ENCODE measurements at places on chromosomes 4 and X.

- no peak for DNase-seq
These were observed 45.2 kb upstream of the DACH2 start for GRCh38 chrX:86103061-86103460.

DNA sequence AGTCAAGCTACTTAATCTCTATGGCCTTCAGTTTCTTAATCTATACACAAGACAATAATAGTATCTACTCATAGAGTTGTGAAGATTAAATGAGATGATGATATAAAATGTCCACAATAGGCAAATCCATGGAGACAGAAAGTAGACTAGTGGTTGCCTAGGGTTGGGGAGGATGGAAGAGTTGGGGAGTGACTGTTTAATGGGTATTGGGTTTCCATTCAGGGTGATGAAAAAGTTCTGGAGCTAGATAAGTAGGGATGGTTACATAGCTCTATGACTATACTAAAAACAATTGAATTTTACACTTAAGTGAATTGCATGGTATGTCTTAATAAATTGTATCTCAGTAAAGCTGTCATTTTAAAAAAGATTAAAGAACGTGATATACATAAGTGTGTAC is 35.7 kb downstream of the BCORL1 start:
- no peak for DNase-seq

GRCh38 chr4:136055360-136055759 is 1476.9 kb downstream of the PCDH18 start:
- no peak for DNase-seq

DNA sequence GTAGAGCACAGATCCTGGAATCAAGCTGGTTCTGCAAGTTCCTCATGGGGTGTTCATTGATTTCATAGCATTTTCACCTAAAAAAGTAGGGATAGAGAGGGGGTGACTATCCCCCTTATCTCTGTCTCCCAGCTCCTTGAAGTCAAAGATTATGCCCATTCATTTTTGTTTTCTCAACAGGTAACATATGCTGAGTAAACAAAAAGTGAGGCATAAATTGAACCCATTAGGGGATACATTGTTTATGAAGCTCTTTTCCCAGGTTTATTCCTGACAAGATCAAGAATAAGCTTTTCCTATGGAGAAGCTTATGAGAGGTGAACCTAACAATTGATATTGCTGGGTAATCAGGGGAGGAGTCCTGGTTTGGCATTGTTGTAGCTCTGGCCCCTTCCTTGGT is 9.2 kb upstream of the ANAPC4 start:
- no peak for DNase-seq

GRCh38 chrX:150229481-150229880 is 133.6 kb upstream of the MAMLD1 start:
- no peak for DNase-seq

DNA sequence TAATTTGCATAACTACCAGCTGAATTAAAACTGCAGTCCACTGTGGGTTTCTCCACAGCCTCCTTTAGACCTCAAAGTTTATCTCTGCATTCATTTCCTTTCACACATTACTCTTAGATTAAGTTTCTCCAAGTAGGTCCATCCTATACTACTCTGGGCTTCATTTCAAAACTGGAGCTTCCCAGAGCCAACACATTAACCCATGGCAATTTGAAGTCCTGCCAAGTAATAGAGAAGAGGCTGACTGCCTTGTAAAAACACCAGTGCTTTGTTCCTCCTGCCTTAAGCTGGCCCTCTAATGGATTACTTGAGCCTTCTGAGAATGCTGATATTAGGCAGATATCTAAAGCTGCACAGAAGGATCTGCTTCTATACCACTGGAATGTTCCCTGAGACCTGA is 997.2 kb upstream of the SLIT2 start:
- no peak for DNase-seq

DNA sequence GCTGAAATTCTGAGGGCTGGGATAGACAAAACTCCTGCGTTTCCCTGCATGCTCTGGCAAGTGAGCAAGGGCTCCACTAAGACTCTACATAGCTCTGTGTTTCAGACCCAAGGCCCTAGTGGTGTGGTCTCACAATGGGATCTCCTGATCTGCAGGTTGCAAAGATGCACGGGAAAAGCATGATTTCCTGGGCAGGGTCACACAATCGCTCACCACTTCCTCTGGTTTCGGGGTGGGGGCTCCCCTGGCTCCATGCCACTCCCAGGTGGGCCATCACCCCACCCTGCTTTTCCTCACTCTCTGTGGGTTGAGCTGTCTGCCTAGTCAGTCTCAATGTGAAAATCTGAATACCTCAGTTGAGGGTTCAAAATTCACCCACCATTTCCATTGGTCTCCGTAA is 111.5 kb downstream of the KLF8 start:
- no peak for DNase-seq

GRCh38 chrX:37785569-37785968 is 5.7 kb downstream of the CYBB start:
- peak; percentile 91 for DNase-seq
